ENCODE measurements at places on chromosomes 3 and 15. TPM values are rescaled to one million over a fixed set of nuclear protein-coding genes. Genes with fewer than 3 reads are reported as not detected.

GRCh38 chr3:120471643-120472042 lies 20.9 kb upstream of the FSTL1 start:
- no peak for DNase-seq

The SLC22A14 gene
- not detected for total RNA-seq

The PPP1R14D gene
- total RNA-seq: not detected

The TGM5 gene
- 1.1 TPM for total RNA-seq

The LAMB2 gene
- not detected for total RNA-seq

GRCh38 chr3:139547666-139548065 lies 8.1 kb upstream of the RBP1 start:
- no peak for DNase-seq

The C2CD4A gene
- 0.07 TPM for total RNA-seq

DNA sequence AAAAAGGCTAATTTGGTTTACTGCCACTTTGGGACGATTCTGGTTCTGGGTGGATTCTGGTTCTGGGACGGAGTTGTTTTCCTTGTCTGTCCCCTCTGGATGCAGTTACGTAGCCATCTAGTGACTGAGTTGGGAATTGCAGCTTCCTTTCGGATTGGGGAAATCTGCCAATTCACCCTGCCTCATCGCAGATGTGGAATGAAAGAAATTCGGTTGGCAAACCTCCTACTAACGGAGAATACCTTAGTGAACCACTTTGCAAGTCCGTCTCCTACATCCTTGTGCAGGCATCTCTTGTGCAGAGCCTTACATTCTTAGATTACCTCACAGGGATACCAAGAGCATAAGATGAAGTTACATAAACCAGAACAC lies 31.5 kb upstream of the AP4E1 start:
- peak; percentile 83 for DNase-seq

The UBAP1L gene
- 3.3 TPM for total RNA-seq

DNA sequence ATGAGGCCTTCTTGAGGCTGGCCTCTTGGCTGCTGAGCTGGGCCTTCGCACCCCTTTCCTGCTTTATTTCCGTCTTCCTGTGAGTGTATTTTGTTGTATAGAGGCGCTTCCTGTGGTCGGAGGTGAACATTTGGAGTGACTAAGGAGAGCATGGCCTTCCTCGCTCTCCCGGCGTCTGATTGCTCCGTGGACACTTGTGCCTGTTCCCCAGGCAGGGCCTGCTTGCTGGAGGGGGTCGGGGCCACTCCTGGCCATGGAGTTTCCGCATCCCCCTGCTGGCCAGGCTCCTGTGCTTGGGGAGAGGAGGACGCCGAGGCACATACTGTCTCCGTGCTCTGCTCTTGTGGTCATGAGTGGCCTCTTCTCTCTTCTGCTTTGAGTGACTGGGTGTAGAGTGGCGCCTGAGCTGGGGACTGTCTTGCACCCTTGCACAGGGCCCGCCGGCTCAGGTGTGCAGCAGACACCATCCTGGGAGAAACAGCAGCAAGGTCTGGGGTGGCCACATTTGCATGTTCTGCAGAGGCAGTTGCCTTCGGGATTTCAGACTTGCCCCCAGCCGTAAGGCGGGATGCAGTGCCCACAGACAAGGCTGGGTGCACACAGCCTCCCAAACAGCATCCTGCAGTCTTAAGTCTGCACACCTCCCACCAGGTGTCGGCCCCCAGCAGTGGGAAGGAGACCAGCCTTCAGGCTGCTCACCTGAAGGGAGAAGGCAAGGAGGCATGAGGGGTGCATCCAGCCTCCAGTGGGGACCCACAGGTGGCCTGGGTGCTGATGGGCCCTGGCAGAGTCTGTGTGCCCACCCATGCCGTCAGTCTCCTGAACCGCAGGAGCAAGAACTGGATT lies 16.4 kb downstream of the KLF13 start:
- peak; percentile 65 for DNase-seq

The EIF3J gene
- 124 TPM for total RNA-seq

- no peak for DNase-seq
Measured at GRCh38 chr3:165635791-165636683, 201.2 kb downstream of the BCHE start.

- DNase-seq: no peak
Measured at GRCh38 chr3:167941234-167941995, 154.3 kb downstream of the GOLIM4 start.

The OCA2 gene
- not detected for total RNA-seq

GRCh38 chr15:78680431-78681075 lies 39.5 kb upstream of the CHRNB4 start:
- no peak for DNase-seq

DNA sequence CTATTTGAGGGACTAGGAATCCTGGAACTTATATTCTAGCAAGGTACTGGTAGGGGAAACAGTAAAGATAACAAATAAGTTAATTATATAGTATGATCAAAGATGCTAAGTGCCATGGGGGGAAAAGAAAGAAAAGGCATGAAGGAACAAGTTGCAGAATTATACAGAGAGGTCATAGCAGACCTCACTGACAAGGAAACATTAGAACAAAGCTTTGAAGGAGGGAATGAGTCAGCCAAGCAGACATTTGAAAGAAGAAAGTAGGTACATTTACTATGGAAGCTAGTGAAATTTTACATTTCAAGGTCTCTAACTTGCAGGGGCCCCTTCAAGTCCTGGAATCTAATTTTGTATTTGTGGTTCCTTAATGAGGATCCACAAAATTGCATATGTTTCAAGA lies 57.2 kb upstream of the TIPARP start:
- DNase-seq: no peak

DNA sequence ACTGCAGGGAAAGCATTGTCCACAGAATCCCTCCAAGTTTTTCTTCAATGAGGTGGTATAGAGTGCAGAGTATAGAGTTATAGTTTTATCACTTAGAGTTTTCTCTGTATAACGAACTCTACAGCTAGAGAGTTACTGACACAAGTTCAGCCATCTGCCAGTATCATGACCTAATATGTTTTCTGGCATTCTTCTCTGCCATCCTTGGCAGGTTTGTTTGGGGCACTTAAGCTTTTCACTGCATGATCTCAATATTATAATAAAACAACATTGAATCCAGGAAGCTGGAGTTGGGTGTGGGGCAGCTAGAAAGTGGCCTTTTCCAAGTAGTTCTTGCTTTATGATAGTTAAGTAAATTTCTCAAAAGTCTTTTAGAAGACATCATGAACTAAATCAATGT lies 743.5 kb upstream of the ARPP21 start:
- no peak for DNase-seq

The IL12A gene
- total RNA-seq: 0.63 TPM

- no peak for DNase-seq
Measured at GRCh38 chr15:94322141-94322540, 90.8 kb downstream of the MCTP2 start.

The CHRNA7 gene
- total RNA-seq: not detected

GRCh38 chr3:71010726-71011455 lies 572.6 kb downstream of the FOXP1 start:
- DNase-seq: peak; percentile 78

- DNase-seq: no peak
Measured at GRCh38 chr15:91530956-91531582, 322.4 kb upstream of the SLCO3A1 start.

GRCh38 chr3:149969110-149969939 lies 1.4 kb downstream of the PFN2 start:
- no peak for DNase-seq

The TMEM108 gene
- not detected for total RNA-seq

The VGLL4 gene
- total RNA-seq: 45.3 TPM

DNA sequence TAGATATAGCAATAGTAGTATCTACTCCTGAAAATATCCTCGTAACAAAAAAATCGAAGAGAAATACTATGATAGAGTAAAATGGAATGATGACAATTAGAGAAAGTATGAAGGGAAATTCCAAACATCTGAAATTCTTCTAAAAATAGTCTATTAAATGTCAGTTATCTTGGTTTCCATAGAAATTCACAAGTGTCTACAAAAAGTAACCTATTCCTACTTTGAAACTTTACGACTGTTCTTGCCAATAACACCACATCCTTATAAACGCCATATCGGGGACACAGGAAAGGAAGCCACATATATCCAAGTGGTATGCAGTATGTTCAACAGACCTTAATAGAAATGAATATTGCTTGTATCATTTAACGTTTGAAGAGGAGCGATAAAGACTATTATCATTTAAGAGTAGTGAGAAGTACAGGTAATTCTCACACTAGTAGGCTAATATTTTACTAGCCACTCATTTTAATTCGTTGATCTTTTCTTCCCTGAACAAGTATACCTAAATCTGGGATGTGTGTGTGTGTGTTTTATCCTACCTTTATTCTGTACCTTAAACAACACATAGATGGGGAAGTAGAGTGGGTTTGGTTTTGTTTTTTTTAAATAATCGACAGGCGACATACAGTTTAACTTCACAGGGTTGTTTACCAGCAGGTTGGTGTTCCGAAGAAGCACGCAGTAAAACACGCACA lies 1.2 kb downstream of the GPR176 start:
- no peak for DNase-seq

GRCh38 chr3:53155760-53156159 lies 5.2 kb upstream of the PRKCD start:
- DNase-seq: no peak

The ZIC4 gene
- total RNA-seq: not detected

- DNase-seq: no peak
Measured at GRCh38 chr15:67601073-67601472, 58.6 kb downstream of the MAP2K5 start.

The DLL4 gene
- 0.12 TPM for total RNA-seq

The CCDC54 gene
- not detected for total RNA-seq

The ZBTB47 gene
- 0.56 TPM for total RNA-seq

GRCh38 chr15:35533130-35534110 lies 12.5 kb downstream of the DPH6 start:
- DNase-seq: no peak

GRCh38 chr15:25239471-25240345 lies 199.1 kb downstream of the UBE3A start:
- no peak for DNase-seq

- DNase-seq: no peak
Measured at GRCh38 chr15:77402740-77403379, 17.0 kb downstream of the PEAK1 start.

The ADGRG7 gene
- total RNA-seq: not detected

DNA sequence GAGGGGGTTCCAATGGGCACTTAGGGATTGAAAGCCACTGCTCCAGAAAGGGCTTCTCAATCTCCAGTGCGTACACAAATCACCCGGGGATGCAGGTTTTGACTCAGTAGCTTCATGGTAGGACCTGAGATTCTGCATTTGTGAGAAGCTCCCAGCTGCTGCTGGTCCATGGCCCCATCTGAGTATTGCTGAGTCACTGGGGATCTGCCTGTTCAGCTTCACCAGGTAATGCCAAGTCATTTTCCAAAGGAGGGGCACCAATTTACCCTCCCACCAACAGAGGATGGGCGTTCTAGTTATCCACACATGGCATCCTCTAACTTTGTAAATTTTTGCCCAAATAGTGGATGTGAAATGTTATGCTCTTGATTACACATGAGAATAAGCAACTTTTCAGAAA lies 12.9 kb upstream of the CEMIP start:
- DNase-seq: no peak

DNA sequence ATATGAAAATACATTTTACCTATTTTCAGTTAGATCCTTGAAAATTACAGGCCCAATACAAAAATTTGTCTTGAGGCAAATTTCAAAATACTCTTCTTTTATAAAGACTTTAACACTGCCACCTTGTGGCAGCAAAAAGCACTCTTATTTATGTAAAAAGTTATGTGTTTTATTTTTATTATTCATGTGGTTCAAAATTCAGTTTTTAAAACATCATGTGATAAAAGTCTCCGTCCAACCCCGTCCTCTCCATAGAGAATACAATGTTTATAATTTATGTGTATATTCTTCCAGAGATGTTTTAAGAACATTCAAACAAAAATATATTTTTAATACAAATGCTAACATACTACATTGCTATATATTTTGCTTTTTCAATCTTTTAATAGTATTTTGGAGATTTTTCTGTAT lies 36.9 kb upstream of the TRIM59 start:
- no peak for DNase-seq

Measured in activated CD8-positive, alpha-beta memory T cell treated with anti-CD3 and anti-CD28 coated beads, Interleukin-2, amount 10 ng/mL, durations not matched to agents 7 days and 5 days (primary cell).